ENCODE measurements at places on chromosomes 1 and 21. TPM values are rescaled to one million over a fixed set of nuclear protein-coding genes. Genes with fewer than 3 reads are reported as not detected.
A peak's percentile ranks its signal among the peaks of the same experiment; 100 is the strongest.

- no peak for DNase-seq
Measured at GRCh38 chr1:70503358-70503757, 92.3 kb downstream of the CTH start.

The DOCK7 gene
- 41.9 TPM for total RNA-seq

DNA sequence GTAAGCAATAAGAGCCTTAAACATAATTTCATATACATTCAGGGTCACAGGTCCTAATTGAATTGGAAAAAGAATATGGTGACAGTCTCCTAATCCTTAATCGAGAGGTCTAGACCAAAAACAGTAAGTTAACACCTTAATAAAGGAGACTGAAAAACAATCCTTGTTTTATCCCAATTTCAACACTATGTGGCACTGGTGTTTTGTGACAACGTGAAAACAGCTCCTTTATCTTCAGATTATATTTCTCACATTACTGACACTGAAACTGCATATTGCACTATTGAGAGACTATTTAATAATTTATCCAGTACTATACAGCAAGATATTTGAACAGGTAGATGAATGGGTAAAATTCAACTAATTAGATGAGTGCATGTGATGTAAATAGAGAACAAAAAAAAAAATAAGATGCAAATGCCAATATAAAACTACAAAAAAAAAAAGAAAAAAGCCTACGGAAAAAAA lies 34.1 kb downstream of the TP53BP2 start:
- DNase-seq = peak; percentile 56

DNA sequence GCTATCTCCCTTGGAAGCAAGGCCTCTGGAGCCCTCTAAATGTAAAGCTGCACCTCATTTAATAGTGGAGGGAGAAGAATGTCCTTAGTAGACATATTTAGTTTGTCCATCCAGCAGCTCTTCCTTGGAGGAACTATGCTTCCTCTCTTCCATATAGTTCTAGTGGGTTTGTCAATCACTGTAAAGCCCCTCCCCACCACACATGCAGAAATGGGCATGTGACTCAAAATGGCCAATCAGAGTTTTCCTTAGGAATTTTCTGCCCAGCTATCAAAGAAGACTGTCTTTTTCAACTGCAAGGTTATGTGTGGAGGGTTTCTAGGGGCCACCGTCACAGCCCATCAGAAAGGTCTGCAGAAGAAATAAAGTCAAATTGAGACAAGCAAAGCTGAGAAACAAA lies 175.5 kb downstream of the MIS18A start:
- no peak for DNase-seq

The CHODL gene
- 0.12 TPM for total RNA-seq

The PTAFR gene
- total RNA-seq = 0.09 TPM

All from NCI-H460 (cell line).